Naive thymus-derived CD8-positive, alpha-beta T cell (primary cell): ENCODE measurements at places on chromosomes 1 and 21. TPM values are rescaled to one million over a fixed set of nuclear protein-coding genes. Genes with fewer than 3 reads are reported as not detected.

GRCh38 chr1:205514211-205515142, 10.0 kb downstream of the CDK18 start:
- H3K4me1 ChIP-seq: peaks cover 4% of the 10 kb centered on the region
- DNase-seq: no peak
- H3K4me3 ChIP-seq: no peak overlapping the region
- H3K36me3 ChIP-seq: no peaks in the 10 kb centered on the region

The ADARB1 gene
- total RNA-seq: 34.3 TPM

The SARS1 gene
- total RNA-seq: 205 TPM

- H3K36me3 ChIP-seq: no peaks in the 10 kb centered on the region
- no peaks in the 10 kb centered on the region for H3K4me1 ChIP-seq
- no peak overlapping the region for H3K4me3 ChIP-seq
- no peak for DNase-seq
Observed at GRCh38 chr1:209886219-209886536, 51.8 kb upstream of the SYT14 start.

DNA sequence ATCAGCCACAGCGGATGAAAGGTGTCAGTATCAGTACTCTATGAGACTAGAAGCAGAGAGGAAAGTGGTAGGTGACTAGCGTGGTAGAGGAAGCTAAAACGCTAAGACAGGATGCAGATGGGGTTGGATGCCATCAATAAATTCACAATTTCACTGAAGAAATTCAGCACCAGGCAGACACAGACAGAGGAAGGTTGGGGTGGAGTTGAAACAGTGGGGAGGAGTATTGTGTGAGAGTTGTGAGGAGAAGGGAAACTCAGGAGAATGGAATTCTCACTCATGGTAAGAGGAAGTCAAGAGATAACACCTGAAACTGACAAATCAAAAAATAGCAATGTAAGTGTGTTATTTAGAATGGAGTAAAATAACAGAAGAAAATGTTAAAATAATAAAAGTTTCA, 208.5 kb upstream of the DAB1 start:
- no peak for DNase-seq
- no peak overlapping the region for H3K4me3 ChIP-seq
- peak overlapping the region; percentile 11 for H3K27ac ChIP-seq

DNA sequence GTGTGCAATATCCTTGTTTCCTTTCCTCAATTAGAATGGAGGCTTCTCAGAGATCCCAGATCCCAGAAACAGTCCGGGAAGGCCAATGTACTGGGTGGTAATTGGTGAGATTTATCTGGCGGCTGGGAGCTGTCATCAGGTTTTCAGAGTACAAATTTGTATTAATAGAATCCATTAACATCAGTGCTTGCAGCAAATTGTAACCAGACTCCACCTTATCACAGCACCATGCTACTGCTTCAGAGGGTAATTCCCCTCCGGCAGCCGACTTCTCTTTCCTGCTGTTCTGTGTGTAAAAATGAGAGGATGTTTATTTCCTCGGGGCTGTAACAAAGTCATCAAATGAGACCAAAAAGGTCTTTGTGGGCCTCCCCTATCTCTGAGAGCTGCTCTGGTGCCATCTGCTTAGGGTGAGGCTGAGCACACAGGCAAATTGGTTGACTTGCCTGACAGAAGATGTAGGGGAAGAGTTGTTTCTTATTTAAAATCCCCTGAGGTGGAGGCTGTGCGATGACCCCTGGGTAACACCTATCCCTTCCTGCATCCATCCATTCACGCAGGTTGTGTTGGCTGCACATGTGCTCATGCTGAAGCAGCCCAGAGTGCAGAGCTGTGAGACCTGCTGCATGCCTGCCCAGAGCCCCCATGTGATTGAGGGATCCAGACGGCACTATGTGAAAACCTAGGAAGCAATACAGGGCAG, 19.2 kb downstream of the NFASC start:
- no peak overlapping the region for H3K4me3 ChIP-seq
- H3K4me1 ChIP-seq: peaks cover 3% of the 10 kb centered on the region
- DNase-seq: no peak
- peaks cover 21% of the 10 kb centered on the region for H3K27me3 ChIP-seq

- no peaks in the 10 kb centered on the region for H3K4me1 ChIP-seq
- H3K27ac ChIP-seq: no peak overlapping the region
- DNase-seq: no peak
- H3K27me3 ChIP-seq: peaks cover 9% of the 10 kb centered on the region
Observed at GRCh38 chr1:187013582-187014200, 184.9 kb downstream of the PLA2G4A start.

GRCh38 chr1:85330214-85330631, 53.8 kb upstream of the BCL10 start:
- peaks cover 14% of the 10 kb centered on the region for H3K27me3 ChIP-seq
- no peak overlapping the region for H3K4me3 ChIP-seq
- no peak for DNase-seq

The GJC2 gene
- 2.8 TPM for total RNA-seq

DNA sequence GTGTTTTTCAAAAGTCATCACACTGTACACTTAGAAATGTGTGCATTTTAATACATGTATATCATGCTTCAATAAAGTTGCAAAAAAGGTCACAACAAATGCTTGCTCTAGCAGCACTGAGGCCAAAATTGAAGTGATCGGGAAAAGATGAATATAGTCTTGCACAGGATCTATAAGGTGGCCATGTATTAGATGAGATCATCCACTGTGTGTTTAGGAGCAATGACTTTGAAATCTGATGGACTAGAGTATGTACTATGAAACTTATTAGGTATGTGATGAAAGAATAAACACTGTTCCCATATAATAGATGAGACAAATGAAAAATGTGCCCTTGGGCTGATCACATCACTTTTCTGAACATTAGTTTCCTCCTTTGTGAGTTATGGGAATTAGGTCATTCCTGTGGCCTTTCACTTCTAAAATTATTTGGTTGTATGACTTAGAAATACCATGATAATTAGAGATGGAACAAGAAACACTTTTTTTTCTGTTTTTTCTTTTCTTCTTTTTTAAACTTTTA, 984.6 kb downstream of the ADGRL2 start:
- no peaks in the 10 kb centered on the region for H3K27me3 ChIP-seq
- H3K36me3 ChIP-seq: no peaks in the 10 kb centered on the region
- H3K4me1 ChIP-seq: no peaks in the 10 kb centered on the region
- H3K4me3 ChIP-seq: no peak overlapping the region

DNA sequence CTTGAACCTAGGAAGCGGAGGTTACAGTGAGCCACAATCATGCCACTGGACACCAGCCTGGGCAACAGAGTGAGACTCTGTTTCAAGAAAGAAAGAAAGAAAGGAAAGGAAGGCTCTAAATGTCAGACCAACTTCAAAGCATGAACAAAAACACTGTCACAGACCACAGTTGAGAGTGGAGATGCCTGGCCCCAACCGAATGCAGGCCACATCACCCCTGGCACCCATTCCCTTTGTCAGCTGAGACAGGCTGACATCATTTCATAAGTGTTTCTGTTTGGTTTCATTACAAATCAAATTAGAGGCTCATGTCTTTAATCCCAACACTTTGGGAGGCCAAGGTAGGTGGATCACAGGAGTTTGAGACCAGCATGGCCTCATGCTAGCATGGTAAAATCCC, 28.6 kb upstream of the NADK start:
- H3K27me3 ChIP-seq: no peaks in the 10 kb centered on the region
- H3K4me3 ChIP-seq: no peak overlapping the region

DNA sequence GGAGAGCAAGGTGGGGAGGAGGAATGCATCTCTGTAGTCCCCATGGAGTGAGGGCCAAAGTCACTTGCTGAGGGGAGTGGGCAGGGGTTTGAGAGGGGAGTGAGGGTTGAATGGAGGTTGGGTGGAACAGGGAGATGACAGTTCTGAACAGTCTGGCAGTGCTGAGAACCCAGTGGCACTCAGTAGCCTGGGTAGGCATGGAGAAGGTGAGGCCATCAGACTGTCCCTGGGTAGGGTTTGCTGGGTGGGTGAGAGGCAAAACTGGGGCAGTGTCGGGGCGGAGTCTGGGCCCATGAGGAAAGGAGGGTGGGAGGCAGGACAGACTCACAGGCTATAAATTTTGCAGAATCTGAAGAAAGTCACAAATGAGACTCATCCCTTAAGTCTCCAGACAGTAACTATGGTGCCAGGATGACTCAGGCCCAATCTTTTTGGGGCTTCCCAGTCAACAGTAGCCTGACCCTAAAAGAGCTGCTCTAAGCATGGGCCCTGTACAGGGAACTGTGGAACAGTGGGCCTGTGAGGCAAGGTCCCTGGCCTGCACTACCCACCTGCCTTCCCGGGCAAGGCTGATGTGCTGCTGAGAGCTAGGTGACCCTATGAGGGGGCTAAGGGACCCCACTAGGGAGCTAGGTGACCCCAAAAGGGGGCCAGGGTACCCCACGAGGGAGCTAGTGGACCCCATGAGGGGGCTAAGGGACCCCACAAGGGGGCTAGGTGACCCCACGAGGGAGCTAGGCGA, 51.0 kb upstream of the DMRTB1 start:
- H3K27ac ChIP-seq: peak overlapping the region; percentile 92
- no peaks in the 10 kb centered on the region for H3K27me3 ChIP-seq
- H3K4me1 ChIP-seq: peaks cover 36% of the 10 kb centered on the region
- no peak overlapping the region for H3K4me3 ChIP-seq
- no peak for DNase-seq
- no peaks in the 10 kb centered on the region for H3K36me3 ChIP-seq

The E2F2 gene
- total RNA-seq: 0.14 TPM

DNA sequence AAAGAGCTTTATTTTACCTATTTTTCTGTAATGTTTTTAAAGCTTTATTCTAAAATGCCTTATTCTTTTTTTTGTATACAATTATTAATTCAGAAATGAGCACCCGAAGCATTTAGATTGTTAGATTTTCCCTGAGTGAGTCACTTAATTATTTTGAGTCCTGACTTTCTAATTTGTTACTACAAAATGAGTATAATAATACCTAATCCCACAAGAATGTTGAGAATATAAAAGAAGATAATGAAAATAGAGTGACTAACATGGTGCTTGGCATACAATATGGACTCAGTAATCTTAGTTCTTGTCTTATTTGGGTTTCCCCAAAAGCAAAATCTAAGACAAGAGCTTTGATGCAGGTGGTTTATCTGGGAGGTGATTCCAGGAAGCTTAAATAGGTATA, 142.2 kb downstream of the LHX8 start:
- no peaks in the 10 kb centered on the region for H3K27me3 ChIP-seq
- no peaks in the 10 kb centered on the region for H3K36me3 ChIP-seq
- H3K4me1 ChIP-seq: no peaks in the 10 kb centered on the region
- H3K27ac ChIP-seq: no peak overlapping the region
- H3K4me3 ChIP-seq: no peak overlapping the region
- no peak for DNase-seq

DNA sequence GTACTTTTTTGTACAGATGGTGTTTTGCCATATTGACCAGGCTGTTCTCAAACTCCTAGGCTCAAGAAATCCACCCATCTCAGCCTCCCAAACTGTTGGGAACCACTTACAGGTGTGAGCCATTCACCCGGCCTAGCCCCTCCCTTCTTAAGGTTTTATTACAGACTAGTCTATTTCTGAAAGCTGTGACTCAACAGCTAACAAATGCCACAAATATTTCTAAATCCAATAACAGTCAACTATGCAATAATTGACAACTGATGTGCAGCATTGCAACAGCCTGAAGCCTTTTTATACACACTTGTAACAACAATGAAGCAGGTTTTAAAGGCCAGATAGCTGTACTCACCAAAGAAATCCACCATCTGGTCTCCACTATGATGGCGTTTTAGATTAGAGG, 51.4 kb downstream of the GRIK1 start:
- H3K27ac ChIP-seq: no peak overlapping the region
- no peak overlapping the region for H3K4me3 ChIP-seq
- no peaks in the 10 kb centered on the region for H3K36me3 ChIP-seq
- H3K27me3 ChIP-seq: peaks cover 10% of the 10 kb centered on the region

- peak overlapping the region; percentile 79 for H3K27ac ChIP-seq
- H3K27me3 ChIP-seq: no peaks in the 10 kb centered on the region
- DNase-seq: peak; percentile 46
- H3K4me1 ChIP-seq: peaks cover 29% of the 10 kb centered on the region
- peak overlapping the region; percentile 92 for H3K4me3 ChIP-seq
Observed at GRCh38 chr1:113758631-113759332, 504 bp downstream of the PHTF1 start.

The LMX1A gene
- not detected for total RNA-seq

DNA sequence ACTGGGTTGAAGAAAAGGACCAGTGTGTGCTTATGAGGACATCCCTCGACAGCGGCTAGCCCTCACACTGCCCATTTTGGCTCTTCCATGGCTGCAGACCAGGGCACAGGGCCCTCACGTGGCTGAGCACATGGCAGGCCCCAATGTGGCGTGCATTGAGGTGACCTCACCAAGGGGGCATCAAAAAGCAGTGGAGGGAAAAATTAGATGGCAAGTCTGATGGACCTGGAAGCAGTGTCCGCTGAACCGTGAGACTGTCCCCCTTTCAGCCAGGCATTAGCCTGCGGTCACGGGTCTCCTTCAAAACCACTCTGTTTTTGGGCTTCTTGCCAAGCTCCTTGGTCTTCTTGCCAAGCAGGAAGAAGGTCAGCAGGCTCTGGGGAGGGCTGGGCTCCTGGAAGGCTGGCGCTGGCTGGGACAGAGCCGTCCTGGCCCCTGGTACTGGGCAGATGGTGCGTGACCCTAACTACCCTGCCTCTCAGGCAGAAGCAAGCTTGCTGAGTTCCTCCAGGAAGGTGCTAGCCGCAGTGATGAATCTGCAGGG, 30.8 kb downstream of the TRIM67 start:
- H3K27me3 ChIP-seq: peaks cover 23% of the 10 kb centered on the region
- H3K27ac ChIP-seq: no peak overlapping the region
- DNase-seq: no peak
- H3K4me1 ChIP-seq: no peaks in the 10 kb centered on the region

DNA sequence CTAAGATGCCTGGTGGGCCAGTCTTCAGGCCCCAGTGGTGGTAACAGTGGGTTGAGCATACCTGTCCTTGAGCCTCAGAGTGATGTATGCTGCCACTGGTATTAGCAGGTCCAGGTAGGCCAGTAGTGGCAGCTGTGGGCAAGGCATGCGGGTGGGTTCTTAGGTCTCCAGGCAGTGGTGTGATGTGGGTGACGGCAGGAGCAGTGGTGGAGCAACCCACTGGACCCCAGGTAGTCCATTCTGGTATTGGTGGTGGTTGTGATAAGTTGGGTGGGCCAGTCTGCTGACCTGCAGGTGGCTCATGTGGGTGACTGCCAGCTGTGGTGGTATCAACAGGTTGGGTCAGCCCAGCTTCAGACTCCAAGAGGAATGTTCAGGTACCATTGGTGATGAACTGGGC, 165.0 kb upstream of the GORAB start:
- peaks cover 31% of the 10 kb centered on the region for H3K27me3 ChIP-seq
- H3K36me3 ChIP-seq: peaks cover 4% of the 10 kb centered on the region
- no peaks in the 10 kb centered on the region for H3K4me1 ChIP-seq
- no peak overlapping the region for H3K27ac ChIP-seq
- H3K4me3 ChIP-seq: no peak overlapping the region
- no peak for DNase-seq

- peaks cover 11% of the 10 kb centered on the region for H3K27me3 ChIP-seq
- peaks cover 19% of the 10 kb centered on the region for H3K4me1 ChIP-seq
- no peak for DNase-seq
- H3K36me3 ChIP-seq: no peaks in the 10 kb centered on the region
- peak overlapping the region; percentile 43 for H3K4me3 ChIP-seq
Observed at GRCh38 chr1:181179279-181179986, 90.9 kb downstream of the IER5 start.
